ENCODE measurements at places on chromosomes 7 and 10.

GRCh38 chr10:98899018-98899417 is 336.6 kb downstream of the HPSE2 start:
- DNase-seq = no peak

DNA sequence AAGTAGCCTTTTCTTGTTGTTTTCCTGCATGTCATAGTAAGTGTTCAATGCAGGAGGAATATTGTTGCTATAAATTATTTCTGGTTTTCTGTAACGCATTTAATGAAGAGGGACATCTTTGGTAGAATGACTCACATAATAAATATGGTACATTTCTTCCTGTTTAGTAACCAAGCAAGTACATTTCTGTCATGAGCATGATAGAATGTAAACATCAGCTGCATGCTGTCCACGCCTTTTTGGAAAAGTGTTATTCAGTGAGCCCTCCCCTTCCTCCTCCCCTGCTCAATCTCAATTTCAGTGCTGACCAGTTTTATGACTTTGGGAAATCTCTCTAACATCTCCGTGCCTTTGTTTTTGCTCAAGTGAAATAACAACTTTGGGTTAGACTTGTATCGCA is 664.0 kb downstream of the XPNPEP1 start:
- no peak for DNase-seq

DNA sequence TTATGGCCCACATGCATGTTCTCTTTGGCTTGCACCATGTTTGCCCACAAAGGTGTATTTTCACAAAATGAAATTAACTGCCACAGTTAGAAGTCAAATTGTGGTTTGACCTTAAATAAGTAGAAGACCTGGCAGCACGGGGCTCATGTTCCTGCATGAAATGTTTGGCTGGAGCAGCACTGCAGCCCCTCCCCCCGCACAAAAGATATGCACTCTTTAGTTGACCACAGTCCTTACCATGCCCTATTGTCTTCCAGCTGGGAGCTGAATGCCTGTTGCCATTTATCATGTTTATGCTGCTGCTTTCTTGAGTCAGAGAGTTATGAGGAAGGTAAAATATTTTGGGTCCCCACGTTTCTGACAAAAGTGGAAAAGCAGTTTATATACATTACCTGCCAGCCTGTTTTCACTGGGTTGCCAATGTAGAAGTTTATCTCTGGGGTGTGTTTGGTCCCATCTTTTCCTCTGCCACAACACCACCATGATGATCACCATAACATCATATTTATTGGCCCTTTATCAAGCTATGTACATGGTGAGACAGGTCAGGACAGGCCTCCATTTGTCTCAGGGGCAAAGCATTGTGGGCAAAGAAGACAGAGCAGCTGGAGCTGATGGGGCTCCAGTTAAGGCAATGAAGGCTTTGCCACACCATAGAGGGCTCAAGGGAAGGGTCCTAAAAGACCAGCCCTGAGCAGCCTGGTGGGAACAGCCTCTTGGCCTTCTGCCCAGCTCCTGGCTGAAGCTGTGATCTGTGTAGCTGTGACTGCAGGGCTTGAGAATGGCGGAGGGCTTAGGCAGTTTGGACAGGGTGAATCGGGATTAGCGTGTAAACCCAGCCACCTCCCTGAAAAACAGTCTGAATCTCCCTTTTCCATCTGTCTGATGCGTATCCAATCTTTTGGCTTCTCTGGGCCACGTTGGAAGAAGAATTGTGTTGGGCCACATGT is 5.4 kb downstream of the PRF1 start:
- DNase-seq = no peak

- DNase-seq = no peak
These were observed 178.0 kb downstream of the AMPH start for GRCh38 chr7:38453168-38453567.

- no peak for DNase-seq
These were observed 283.8 kb upstream of the PLXDC2 start for GRCh38 chr10:19532411-19532810.

DNA sequence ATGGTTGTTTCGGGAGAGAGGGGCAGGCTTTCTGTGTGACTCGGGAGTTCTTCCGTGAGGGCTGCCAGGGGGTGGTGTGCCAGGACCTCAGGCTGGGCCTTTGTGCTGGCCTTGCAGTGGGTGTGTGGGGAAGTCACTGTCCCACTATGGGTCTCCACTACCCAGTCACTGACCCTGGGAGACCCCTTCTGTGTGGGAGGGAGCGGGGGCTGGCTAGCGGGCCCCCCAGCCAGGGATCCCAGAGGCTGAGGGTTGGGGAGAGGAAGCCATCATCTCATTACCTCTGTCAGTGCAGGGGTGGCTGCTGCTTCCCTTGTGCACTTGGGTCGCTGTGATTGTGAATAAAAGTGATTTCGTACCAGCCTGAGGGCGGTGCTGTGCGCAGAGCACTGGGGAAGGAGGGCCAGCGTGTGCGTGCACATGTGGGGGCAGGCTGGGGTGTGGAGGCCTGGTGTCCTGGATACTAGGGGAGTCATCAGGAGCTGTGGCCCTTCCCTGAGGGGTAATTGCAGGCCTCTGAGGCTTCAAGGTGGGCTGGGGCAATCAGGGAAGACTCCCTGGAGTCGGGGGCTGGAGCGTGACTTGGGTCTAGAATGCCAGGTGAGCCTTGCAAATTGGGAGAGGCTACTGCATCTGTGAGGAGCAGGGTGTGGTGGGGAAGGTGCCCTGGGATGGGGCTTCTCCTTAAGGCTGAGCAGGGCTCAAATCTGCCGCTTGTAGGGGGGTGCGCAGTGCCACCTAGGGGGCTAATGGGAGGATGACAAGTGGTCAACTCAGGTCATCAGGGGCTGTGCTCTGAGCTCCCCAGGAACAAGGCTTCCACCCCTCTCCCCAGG is 98.9 kb downstream of the NEURL1 start:
- DNase-seq = no peak

DNA sequence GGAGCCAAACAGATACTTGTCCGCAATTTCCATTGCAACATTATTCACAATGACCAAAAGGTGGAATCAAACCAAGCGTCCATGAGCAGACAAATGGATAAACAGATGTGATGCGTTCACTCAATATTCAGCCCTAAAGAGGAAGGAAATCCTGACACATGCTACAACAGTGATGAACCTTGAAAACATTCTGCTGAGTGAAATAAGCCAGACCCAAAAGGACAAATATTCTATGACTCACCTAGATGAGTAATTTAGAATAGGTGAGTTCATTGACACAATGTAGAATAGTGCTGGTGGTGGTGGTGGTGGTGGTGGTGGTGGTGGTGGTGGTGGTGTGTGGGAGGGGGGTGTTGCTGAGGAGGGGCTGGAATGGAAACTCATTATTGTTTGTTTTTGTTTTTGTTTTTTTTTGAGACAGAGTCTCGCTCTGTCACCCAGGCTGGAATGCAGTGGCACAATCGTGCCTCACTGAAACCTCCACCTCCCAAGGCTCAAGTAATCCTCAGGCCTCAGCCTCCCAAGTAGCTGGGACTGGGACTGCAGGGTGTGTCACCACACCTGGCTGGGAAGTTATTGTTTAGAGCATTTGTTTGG is 28.6 kb downstream of the SMKR1 start:
- DNase-seq = no peak

DNA sequence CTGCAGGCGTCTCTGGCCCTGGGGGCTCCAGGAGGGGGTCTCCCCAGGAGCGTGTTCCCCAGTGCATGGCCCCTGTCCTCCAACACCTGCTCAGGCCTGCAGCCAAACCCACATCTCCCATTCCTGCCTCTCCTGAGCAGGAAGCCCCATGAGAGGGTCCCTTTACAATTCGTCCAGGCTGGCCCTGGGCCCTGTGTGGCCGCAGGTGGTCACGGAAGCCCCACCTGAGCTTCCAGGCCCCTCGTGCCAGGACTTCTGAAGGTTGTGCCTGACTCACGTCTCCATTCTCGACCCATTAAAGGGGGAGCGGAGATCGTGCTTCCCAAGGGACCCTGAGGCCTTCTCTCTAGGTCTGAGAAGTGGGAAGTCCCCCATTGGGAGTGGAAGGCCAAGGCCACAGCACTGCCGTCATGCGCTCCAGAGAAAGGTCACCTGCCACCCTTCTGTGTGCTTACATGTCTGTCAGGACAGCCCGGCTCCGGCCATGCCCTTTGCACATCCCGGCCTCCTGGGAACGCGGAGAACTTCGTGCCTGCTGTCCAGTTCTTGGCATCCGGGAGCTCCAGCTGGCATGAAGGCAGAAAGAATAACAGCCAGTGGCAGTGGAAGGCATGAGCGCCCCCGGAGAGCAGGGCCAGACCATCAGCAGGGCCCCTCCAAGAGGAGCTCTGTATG is 382.3 kb downstream of the DNAJB6 start:
- no peak for DNase-seq

GRCh38 chr7:73520673-73521635 is 1.1 kb downstream of the BAZ1B start:
- no peak for DNase-seq

- DNase-seq = no peak
These were observed 69.5 kb downstream of the TCERG1L start for GRCh38 chr10:131242007-131242406.

DNA sequence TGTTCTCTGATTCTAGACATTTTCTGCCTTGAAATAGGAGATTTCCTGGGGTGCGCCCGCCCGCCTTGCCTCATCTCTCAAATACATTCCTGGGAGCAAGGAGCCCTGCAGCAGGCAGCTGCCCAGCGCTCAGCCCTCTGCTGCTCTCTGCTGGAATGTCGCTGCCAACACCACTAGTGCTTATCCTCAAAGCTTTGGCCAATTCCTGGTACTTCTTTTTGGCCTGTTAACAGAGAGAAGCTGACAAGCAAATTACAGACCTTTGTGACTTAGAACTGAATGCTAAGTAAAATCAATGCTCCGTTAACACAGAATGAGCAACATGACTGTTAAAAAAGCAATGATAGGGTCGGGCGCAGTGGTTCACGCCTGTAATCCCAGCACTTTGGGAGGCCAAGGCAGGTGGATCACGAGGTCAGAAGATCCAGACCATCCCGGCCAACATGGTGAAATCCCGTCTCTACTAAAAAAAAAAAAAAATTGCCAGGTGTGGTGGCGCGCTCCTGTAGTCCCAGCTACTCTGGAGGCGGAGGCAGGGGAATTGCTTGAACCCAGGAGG is 41.9 kb upstream of the SYPL1 start:
- DNase-seq = peak; percentile 45

GRCh38 chr7:27097686-27098577 is 2.1 kb upstream of the HOXA1 start:
- DNase-seq = no peak

- DNase-seq = no peak
These were observed 515 bp downstream of the FAM149B1 start for GRCh38 chr10:73168465-73168803.

- peak; percentile 13 for DNase-seq
These were observed 68.5 kb downstream of the MAP3K8 start for GRCh38 chr10:30502266-30503060.

- no peak for DNase-seq
These were observed 72.7 kb downstream of the PLCE1 start for GRCh38 chr10:94066411-94066810.

GRCh38 chr10:86363184-86363832 is 3.3 kb downstream of the GRID1 start:
- no peak for DNase-seq

DNA sequence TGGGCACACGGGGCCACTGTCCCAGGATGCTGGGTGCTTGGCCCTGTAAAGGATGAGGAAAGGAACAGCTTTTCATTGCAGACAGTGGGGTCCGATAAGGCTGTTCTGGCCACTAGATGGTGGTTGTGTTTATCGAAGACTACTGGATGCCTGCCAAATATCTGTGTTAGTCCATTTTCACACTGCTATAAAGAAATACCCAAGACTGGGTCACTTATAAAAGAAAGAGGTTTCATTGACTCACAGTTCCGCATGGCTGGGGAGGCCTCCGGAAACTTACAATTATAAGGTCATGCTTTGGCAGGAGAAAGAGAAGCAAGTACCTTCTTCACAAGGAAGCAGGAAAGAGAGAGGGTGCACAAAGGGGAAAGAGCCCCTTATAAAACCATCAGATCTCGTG is 32.2 kb upstream of the GARS1 start:
- no peak for DNase-seq

GRCh38 chr7:83130623-83131545 is 31.8 kb downstream of the PCLO start:
- no peak for DNase-seq

DNA sequence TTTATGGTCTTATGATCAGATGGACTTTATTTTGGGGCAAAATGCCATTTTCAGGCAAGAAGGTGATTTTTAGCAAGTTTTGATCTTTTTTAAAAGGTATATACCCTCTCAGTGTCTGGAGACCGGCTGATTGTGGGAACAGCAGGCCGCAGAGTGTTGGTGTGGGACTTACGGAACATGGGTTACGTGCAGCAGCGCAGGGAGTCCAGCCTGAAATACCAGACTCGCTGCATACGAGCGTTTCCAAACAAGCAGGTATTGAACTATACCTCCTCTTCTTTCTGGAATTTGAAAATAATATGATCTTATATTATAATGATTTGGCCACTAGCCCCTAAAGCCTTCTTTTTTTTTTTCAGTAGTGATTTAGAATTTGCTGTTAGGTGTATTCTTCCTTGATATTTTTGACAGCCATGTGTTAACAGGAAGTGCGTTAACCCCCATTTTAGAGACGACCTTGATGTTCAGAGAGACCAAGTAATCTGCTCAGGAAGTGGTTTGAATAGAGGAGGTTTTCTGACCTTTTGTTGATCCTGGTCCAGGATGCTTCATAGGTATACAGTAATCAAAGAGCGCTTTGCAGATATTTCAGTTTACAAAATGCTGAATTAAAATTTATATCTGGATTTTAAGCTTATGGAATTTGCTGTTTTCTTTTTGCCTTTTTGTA is 6.2 kb downstream of the BUB3 start:
- no peak for DNase-seq

DNA sequence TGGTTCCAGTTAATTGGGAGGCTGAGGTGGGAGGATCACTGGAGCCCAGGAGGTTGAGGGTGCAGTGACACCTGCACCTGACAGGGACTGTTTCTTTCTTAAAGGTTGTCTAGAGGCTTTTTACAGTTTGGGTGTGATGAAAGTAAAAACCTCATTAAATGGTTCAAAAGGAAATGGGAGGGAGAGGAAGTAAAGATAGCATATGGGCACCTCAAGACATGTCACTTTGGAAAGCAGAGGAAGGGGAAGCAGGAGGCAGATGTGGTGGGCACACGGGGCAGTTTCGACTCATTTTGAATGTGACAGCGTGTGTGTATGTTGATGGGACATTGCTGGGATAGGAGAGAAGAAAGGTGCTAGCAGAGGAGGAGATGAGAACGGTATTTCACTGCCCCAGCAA is 203.1 kb downstream of the MLLT10 start:
- DNase-seq = no peak

- DNase-seq = no peak
These were observed 213.3 kb downstream of the CUX1 start for GRCh38 chr7:102030696-102031095.

GRCh38 chr7:136134503-136134902 is 157.3 kb upstream of the MTPN start:
- DNase-seq = no peak
